ENCODE measurements at places on chromosomes 7 and 10. TPM values are rescaled to one million over a fixed set of nuclear protein-coding genes. Genes with fewer than 3 reads are reported as not detected.

Gene LIPJ
- not detected for polyA plus RNA-seq

Gene CDHR3
- 3.1 TPM for polyA plus RNA-seq

Gene DNAJC2
- polyA plus RNA-seq, result 9.1 TPM

Gene EBLN1
- polyA plus RNA-seq, result not detected

Gene METTL27
- 1.5 TPM for polyA plus RNA-seq

Gene PNLIPRP3
- polyA plus RNA-seq, result not detected

Gene NOM1
- 9.5 TPM for polyA plus RNA-seq

Gene TSPAN15
- polyA plus RNA-seq, result 1.2 TPM

Gene NKX1-2
- polyA plus RNA-seq, result not detected

Gene CTAGE4
- 0.98 TPM for polyA plus RNA-seq

Gene MMRN2
- 2.7 TPM for polyA plus RNA-seq

Gene TMEM270
- polyA plus RNA-seq, result not detected

Gene TSPAN13
- polyA plus RNA-seq, result 12.6 TPM

Gene TMEM139
- 0.11 TPM for polyA plus RNA-seq

DNA sequence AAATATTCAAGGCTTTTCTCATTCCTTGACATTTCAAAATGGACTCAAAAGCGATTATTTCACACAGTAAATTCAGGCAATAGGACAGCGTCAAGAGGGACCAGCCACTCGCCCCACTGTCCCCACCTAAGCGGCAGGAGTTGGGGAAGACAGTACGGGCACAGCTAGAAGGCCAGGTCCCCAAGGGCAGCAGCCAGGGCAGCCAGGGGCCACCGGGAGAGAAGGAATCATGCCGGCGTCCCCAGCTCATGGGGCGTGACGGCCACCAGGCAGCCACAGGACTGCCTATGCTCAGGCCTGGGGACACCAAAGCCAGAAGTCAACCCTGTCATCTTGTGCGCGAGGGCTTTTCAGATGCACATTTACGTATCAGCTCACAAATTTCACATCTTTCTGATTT, 225.7 kb upstream of the PPP2R2D start:
- no peak for DNase-seq

DNA sequence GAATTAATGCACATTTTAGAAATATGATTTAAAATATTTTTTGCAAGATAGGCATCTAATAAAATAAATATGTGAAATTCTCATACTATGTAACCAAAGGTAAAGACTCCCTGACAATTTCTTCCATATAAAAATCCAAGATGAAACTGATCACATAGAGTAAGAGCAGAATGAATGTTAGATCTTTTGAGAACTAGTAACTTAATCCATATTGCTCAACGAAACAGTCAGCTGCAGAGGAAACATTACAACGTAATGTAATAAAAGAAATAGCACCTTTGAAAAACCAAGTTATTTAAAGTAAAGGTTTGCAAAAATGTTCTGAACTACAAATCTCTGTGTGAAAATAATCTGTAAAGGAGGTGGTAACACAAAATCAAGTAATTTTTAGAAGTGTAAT, 28.8 kb downstream of the HACD1 start:
- DNase-seq, result no peak

DNA sequence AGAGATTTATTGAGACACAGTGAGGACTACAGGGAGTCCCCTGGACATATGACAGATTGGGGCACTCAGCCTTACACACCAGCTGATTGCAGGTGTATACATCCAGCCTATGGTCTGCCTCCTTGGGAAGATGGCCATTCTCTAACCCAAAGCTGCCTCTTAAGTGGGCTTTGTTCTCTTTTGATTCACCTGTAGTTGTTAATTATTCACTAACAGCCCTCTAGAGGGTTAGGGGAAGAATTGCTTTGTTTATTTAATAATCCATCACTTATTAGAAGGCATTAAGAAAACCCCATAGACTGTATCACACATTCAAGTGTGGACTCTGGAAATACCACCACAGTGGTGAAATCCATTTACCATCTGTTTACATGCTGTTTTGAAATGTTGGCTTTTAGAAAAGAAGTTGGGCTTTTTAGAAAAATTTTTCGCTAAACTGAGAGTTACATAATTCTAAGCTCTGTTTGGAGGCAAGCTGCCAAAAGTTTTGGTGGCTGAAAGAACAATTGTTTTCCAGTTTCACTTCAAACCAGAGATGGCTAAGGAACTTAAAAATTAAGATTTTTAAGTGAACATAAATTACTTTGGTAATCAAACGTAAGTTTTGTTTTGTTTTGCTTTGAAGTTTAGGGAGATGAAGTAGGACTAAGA, 379.1 kb downstream of the ADRA2A start:
- DNase-seq, result no peak

DNA sequence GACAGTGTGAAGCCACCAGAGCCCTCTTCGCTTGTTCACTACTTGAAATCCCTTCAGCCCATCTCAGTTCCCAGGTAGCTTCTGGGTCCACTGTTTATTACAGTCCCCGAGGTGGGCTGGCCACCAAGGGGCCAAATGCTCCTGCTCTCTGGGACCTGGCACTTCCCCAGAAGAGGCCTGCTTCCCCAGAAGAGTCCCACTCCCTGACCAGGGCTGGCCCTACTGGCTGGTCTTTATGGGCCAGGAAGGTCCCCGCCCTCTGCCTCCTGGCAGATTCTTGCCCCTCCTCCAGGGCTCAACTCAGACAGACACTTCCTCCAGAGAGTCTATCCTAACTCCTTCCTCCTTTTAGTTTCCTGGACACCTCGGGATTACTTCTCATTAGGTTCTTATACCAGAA, 70.7 kb upstream of the LRRC18 start:
- DNase-seq, result no peak

GRCh38 chr10:50541317-50541716, 82.4 kb downstream of the SGMS1 start:
- no peak for DNase-seq

DNA sequence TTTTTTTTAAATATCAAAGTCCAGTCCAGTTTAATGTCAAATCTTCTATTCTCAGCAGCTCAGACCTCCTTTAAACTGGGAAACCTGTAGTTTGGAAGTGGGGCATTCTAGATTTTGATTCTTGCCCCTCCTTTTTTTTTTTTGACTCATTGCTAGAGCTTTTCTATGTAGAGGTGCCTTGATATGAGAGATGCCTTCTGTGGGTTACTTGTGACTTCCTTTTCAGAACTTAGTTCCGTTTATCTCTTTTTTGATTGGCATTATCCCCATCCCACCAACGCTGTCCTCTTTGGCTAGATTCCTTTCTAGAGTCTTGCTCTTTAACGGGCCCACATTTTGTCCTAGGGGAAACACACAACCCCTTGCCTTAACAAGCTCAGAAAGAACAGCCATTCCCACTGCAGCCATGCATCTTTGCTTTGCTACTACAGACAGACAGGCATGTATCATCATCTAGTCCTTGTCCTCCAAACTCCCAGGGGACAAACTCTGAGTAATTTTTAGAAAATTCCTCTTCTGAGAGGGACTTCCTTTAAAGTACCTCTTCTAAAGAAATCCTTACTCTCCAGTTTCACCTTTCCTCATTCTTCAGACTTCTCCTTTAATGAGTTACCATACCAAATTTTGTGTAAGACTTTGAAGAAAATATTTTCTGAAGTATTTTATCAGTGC, 153.6 kb downstream of the PHF14 start:
- no peak for DNase-seq

DNA sequence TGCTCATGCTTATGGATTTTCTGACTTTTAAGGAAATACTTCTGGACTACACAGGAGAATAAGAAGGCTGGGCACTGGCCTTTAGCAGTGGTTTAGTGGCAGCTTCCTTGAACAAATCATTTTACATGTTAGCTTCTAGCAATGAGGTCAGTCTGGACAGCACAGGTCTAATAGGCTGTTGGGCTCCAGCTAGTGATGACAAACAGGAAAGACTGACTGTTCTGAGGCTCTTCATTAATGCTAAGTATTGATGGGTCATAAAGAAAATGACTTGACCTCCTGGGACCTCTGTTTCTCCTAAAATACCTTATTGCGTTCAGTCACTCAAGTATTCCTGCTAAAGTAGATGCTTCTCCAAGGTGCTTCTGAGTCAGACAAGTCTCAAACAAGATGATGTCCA, 4.9 kb upstream of the RHOBTB1 start:
- no peak for DNase-seq

- no peak for DNase-seq
These were observed 23.8 kb downstream of the C1QL3 start for GRCh38 chr10:16497911-16498310.

GRCh38 chr7:4706384-4707216, 24.5 kb downstream of the FOXK1 start:
- DNase-seq, result no peak

- no peak for DNase-seq
These were observed 128.9 kb upstream of the FRMD4A start for GRCh38 chr10:14459665-14460064.

DNA sequence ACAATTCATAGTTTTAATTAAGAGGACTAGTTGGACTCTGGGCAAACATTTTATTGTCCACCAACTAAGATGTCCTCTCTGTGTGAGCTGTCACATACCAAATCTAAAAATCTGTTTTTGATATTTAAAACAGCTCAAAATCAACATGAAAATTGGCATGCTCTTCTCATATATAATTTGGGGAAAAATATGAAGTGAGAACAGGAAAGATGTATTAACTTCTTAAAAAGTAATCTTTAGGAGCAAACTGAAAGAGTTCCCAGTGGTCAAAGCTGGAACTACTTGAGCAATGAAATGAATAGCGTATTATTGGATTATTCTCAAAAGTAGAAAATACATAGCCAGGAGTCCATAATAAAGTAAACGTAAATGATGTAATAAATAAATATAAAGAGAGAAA, 147.2 kb downstream of the DYNC1I1 start:
- no peak for DNase-seq

DNA sequence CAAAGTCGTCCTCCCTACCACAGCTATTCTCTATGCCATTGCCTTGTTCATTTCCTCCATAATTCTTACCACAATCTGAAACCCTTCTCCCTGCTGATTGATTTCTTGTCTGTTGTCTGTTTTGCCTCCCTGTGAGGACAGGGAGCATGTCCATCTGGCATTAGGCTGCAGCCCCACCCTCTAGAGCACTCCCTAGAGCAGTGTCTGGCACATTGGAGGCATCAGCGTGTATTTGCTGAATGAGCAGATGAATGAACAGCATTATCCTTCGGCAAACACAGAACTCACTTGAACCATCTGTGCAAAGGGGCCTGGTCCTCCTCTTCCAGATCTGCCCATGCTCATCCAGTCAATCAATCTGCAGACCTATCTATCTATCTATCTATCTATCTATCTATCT, 5.1 kb upstream of the DMBT1 start:
- no peak for DNase-seq

DNA sequence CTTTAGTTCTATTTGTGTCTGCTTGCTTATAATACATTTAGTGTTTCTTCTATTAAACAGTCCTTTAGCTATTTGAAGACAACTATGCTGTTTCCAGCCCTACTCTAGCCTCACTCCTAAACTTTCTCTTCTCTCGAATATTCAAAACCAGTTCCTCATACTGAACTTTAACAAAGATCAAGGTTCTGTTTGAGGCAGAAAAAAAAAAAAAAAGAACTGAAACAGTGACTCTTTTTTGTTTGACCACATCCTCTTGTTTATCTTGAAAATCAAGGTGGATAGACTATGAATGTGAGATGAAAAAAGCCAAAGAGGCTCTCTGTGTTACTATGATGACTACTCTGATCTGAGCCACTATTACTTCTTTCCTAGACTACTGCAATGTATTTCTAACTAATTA, 154.3 kb downstream of the ZNF365 start:
- DNase-seq, result no peak

DNA sequence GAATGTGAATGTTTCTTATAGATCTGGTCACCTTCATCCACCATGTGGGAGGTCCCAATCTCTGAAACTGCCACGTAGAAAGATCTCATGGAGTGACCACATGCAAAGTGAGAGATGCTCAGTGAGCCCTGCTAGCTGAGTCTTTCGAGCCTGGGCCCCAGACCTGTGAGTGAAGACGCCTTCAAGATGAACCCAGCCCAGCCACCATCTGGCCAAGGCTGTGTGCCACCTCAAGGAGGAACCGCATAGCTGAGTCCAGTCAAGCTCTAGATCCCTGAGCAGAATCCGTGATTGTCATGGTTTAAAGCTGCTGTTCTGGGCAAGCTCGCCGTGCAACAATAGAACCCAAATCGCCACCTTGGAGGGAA, 20.2 kb upstream of the PPIF start:
- DNase-seq, result no peak

DNA sequence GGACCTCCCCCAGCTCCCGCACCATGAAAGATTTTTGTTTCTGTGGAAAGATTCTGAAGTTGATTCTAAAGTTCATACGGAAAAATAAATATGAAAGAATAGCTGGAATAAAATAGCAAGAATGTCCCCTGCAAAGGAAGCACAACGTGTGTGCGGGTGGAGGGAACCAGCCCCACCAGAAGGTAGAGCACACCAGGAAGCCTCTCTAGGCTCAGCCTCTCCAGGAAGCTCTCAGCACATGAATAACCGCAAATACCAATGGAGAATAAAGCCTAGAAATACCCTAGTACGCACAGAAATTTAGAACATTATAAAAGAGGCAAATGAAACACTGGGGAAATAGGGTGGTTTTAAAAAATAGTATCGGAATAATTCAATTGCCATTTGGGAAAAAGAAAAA, 24.6 kb upstream of the FAM170B start:
- no peak for DNase-seq

GRCh38 chr10:117541405-117541908, 1.1 kb upstream of the EMX2 start:
- DNase-seq, result no peak

DNA sequence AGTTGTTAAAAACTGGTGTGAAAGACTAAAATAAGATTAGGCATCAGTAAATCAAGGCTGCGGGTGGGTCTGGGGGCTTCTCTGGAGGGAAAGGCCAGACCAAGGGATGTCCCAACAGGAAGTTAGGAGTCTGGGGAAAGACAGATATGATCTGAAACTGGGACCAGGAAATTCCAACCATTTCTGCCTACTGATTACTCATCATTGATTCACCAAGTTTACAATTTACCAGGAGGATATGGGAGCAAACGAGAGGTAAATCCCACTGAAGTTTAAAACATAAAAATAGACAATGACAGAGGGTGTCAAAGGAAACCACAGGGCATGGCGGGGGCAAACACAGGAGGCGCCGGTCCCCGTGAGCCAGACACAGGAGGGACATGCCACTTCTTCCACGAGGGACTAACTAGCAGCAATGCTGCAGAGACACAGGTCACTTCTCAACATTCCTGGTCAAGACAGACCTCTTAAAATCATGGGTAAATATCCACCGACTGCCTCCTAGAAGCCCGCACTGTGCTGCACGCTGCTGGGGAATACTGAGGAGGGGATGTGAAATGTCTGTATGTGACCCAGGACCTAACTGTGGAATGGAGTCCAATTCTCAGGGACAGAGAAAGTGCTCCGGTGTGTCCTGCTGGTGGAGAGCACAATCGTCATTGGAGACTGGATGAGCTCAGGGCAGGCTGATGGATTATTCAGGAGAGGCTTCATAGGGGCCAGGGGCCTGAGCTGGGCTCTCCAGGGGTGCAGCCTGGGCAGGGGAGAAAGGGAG, 153.4 kb upstream of the KLF14 start:
- peak; percentile 80 for DNase-seq

DNA sequence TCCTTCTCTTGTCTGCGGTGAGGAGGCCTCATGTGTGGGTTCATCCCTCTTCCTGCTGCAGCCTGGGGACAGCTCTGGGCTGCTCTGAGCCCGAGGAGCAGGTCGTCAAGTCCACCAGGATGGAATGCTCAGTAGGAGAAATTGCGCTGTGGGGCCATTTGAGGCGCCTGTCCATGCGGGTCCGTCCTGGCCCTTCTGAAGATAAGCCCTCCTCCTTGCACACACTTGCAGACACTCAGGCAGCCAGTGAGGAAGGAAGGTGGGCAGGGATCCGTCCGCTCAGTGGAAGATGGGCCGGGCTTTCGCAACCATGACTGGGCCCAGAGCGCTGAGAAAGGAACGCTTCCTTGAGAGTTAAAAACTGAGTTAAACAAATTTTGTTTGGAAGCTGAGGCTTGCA, 356.8 kb downstream of the GLRX3 start:
- no peak for DNase-seq
